T-helper 2 cell (primary cell): ENCODE measurements at places on chromosomes 4 and X.

DNA sequence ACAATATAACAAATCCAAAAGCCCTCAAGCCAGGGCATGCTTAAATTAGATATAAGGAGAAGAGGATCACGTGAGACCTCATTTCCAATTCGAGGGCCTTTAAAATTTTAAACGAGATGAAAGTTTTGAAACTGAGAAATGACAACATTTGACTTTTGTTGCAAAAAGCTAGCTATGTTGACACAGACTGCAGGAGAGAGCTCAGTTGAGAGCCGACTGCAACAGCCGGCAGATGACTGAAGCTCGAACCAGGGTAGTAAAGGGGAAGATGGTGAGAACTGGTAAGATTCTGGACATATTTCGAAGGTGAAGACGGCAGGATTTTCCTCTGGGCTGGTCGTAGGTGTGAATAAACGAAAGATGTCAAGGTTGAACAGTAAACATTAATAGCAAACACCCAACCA lies 773 bp downstream of the PRMT9 start:
- DNase-seq = peak; percentile 55

GRCh38 chr4:137861682-137862081 lies 329.4 kb upstream of the PCDH18 start:
- no peak for DNase-seq

DNA sequence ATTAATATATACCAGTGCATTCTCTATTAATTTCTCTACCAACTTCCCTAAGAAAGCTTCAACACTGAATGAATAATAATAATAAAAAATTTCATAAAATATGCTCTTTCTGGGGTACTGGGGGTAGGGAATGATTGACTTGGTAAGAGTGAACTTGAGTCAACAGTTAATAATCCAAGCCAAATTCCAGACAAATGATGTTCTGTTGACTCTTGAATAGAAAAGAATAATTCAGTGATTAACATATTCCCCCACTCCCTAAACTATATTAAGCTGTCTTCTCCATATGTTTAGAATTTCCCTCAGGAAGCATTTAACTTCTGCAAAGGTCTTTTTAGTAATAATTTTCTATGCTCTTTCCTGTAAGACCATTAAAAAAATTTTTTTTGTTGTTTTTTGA lies 12.3 kb downstream of the PGRMC2 start:
- no peak for DNase-seq

GRCh38 chr4:174401471-174402130 lies 117.9 kb downstream of the CEP44 start:
- no peak for DNase-seq

GRCh38 chrX:36947214-36947613 lies 61.0 kb upstream of the FAM47C start:
- DNase-seq = no peak

DNA sequence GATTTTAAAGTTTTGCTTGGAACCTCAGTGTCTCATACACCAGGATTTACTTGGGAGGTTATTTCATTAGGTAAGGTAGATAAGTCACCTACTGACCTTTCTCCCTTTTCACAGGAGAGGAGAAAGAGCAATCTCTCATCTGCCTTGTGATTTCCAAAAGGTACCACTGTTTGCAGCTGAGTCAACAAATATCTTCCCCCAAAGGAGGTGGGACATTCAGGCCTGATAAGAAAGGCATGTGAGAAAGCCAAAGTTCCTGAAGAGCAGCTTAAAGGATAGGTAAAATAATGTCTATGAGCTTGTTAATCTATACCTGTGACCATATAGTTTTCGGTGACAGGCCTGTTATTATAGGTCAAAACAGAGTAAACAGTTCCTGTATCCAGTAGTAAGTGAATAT lies 45.0 kb downstream of the FAM47B start:
- DNase-seq = no peak

GRCh38 chr4:10917566-10917965 lies 233.0 kb upstream of the CLNK start:
- DNase-seq = no peak

- DNase-seq = no peak
These were observed 78.7 kb upstream of the PCDH18 start for GRCh38 chr4:137610960-137611359.

GRCh38 chrX:39750256-39750790 lies 347.4 kb downstream of the BCOR start:
- DNase-seq = no peak

DNA sequence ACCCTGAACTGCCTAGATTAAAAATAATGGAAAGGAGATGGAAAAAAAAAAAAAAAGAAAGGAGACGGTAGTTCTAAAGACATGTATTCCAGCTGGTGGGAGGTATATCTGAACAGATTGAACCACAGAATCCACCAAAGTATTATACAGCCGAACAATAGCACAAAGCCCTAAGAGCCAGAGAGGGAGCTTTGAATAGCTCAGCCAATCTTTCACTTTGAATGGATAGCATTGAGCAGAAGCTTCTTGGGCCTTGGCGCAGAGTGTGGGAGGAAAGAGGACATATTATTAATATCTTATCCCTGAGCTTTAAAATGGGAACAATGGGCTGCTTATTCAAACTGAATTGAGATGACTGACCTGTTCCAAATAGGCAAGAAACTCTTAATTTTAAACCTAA lies 147.8 kb upstream of the PAQR3 start:
- DNase-seq = no peak

DNA sequence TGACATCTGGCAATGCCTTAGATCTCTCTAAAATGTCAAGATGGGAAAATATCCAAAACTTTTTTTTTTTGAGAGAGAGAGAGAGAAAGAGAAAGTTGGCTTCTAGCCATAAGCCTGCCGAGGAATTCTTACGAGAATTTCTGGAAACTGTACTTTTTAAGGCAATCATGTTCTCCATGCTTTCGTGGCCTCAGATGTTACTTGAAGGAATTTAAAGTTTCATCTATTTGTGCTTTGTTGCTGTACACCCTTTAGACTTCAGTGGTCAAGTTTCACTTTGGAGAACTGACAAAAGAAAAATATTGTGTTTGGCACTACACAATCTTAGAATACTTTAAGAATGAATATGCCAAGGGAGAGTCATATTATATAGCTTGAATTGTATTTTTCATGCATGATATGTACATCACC lies 53.9 kb downstream of the FAT4 start:
- DNase-seq = no peak

- DNase-seq = no peak
These were observed 1824.2 kb upstream of the TENM3 start for GRCh38 chr4:180418819-180419531.

- DNase-seq = no peak
These were observed 69.7 kb upstream of the NOCT start for GRCh38 chr4:138945840-138946239.

GRCh38 chrX:124216396-124217115 lies 115.9 kb upstream of the TEX13D start:
- DNase-seq = no peak

DNA sequence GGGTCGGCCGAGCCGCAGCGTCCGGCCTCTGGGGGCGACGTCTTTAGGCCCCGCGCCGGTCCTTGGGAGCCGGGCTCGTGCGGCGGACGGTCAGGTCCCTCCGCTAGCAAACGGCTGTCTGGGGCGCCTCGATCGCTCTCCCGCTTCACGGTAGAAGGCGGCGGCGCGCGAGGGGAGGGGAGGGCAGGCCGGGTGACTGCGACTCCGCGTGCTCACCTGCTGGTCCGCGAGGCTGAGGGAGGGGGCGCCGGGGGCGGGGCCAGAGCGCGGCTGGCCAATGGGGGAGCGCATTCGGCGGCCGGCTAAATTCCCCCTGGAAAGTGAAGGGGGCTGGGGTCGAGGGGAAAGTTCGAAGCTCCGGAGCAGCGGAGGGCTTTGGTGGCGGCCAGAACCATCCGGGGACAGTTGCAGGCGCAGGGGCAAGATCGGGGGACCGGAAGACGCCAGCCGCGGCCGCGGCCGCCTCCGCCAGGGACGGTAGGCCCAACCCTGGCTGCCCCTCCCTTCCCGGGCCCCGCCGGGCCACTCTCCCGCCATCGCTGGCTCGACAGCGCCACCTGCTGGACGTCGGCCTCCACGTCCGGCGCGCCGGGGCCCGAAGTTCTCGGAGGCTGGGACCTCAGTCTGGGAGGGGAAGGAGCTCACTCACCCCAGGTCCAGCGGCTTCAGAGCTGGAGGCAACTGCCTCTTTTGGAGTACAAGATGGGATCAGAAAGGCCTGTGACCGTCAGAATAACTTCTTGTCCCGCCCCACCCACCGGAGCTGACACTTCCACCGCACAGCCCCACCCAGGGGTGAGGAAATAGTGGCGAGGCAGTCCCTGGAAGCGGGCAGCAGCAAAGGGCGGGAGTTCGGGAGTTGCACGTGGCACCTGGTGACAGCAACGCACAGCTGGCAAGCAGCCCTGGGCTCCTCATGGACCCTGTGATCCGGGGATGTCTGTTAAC lies 49.9 kb downstream of the ELF4 start:
- DNase-seq = peak; percentile 69

GRCh38 chr4:84804136-84804535 lies 162.4 kb downstream of the WDFY3 start:
- DNase-seq = no peak

- no peak for DNase-seq
These were observed 74.9 kb downstream of the MAB21L2 start for GRCh38 chr4:150656891-150657290.

DNA sequence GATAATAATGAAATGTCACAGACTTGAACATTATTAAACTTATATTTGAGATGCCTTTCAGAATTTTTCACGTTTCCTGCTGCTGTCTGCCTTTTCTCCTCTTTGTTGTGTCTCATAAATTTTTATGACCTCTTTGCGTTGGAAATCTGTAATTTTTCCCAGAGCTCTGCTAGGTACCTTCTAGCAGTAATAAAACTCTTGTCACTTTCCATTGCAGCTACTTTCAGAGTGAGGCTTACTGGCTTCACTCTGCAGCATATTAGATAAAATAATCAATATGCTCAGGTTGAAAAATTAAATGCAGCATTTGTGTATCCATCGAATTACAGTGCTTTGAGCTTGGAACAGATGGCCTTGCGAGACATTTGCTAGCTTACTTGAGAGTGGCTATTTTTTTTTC lies 689.0 kb downstream of the GRID2 start:
- no peak for DNase-seq

GRCh38 chr4:108536577-108536976 lies 83.8 kb upstream of the RPL34 start:
- no peak for DNase-seq

DNA sequence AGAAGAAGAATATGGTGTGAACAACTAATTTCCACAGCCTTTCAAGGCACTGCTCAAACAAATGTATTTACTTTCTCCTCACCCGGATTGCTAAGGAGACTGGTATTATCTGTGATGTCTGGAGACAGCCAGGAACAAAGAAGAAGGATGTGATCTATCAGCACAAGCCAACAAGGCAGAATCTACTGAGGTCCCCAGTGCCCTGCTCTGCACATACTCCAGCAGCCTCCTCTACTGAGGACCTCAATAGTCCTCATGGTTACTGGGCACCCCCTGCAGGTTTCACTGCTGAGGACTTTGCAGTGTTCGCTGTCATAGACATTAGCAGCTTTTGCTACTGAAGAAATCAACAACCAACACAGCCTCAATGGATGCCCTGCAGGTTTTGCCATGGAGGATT lies 930.1 kb downstream of the ADGRL3 start:
- no peak for DNase-seq

GRCh38 chr4:40940317-40940741 lies 190.6 kb downstream of the NSUN7 start:
- DNase-seq = no peak

GRCh38 chr4:183434264-183434663 lies 10.2 kb upstream of the CDKN2AIP start:
- DNase-seq = no peak

DNA sequence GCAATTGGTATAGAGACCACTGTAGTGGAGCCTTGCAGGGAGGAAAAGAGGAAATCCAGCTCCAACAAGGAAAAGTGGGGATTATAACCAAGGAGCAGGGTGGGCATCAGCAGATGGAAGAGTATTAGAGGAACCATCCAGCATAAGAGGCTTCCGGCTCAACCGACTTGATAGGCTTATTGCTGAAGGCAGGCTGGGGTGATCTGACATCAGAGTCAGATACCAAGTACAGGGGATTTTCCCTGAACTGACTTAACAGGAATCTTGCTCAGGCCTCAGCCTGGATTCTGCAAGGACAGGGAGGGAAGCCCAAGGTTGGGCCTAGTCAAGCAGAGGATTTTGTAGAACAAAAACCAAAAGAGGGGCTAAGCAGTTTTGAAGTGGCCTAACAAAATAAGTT lies 129.6 kb downstream of the DCLK2 start:
- no peak for DNase-seq

DNA sequence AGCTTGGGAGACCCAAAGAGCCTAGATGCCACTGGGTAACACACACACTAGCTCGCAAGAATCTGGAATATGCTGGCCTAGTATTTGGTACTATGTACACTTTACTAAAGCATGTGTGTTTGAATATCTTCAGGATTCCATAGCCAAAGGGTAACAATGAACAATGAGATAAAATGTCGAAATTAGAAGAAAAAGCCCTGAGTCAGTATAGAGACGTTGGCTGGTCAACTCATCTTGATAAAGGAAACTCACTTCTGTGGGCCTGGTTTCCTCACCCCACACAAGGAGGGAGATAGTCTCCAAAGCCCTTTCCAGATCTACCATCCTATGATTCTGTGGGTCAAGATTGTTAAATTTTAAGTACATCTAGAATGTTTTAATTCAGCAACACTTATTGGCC lies 6.9 kb downstream of the ZDHHC9 start:
- no peak for DNase-seq

DNA sequence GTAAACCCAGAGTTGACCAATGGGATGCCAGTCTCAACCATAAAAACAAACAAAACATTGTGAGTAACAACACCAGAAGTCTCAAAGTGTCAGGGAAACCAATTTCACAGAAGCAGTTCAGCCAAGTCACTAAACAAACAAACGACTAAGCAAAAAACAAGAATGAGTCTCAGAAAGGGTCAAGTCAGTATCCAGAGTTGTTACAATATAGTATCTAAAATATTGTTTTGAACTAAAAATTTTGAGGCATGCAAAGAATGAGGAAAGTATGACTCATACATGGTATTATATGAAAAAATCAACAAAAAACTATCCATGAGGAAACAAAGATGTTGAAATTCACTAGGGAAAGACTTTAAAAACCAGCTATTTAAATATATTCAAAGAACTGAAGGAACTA lies 70.6 kb downstream of the AR start:
- no peak for DNase-seq

DNA sequence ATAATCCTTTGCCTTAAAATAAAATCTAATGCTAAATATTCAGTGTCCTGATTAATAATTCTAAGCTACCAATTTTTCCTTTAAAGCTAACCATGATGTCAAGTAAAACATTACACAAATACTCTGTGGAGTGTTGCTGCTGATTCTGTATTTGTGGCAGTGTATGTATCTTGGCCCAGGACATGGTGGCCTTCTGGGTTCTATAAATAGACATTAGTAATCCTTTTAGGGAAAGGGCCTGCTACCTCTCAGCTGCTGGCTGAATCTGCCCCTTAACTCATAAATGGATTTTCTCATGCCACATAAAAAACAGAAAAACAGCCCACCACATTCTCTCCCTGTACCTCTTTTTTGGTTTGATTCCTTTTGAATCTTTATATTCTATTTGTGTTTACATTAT lies 1.2 kb upstream of the XK start:
- DNase-seq = no peak

DNA sequence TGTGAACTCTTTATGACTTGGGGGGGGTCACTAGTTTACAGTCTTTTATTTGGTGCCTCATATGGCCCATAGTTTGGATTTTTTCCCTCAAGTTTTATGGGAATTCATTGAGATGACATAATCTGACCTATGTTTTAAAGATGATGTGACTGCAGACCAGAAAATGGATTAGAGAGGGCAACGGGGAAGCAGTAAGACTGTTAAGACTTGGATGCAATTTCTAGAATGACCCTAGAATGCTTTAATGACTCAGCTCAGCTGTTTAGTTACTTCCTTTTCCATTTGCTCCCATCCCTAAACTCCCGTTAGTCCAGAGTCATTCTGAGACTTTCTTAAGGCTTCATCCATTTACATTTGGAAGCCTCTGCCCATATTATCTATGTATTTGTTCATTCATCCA lies 59.9 kb upstream of the PDGFRA start:
- no peak for DNase-seq
